ENCODE measurements at places on chromosomes 2 and 18. TPM values are rescaled to one million over a fixed set of nuclear protein-coding genes. Genes with fewer than 3 reads are reported as not detected.

Gene VAMP8
- total RNA-seq = 23.2 TPM

Gene SRD5A2
- total RNA-seq = not detected

Gene SLC40A1
- 2.7 TPM for total RNA-seq

Gene CCDC141
- not detected for total RNA-seq

Gene GPR45
- not detected for total RNA-seq

Gene CYP20A1
- total RNA-seq = 9.2 TPM

Gene ALKAL2
- not detected for total RNA-seq

Gene PCARE
- total RNA-seq = not detected

Gene HYCC2
- 6.0 TPM for total RNA-seq

Gene COBLL1
- 4.1 TPM for total RNA-seq

Gene AGXT
- total RNA-seq = not detected

Gene MSTN
- total RNA-seq = not detected

Gene PLGLB2
- total RNA-seq = not detected

Gene COL4A4
- total RNA-seq = 3.1 TPM

Gene CAPN14
- total RNA-seq = not detected
